Progenitor cell of endocrine pancreas (in vitro differentiated cells): ENCODE measurements at places on chromosomes 5 and 9.

GRCh38 chr9:87556821-87557220 is 59.2 kb downstream of the DAPK1 start:
- no peak for DNase-seq

DNA sequence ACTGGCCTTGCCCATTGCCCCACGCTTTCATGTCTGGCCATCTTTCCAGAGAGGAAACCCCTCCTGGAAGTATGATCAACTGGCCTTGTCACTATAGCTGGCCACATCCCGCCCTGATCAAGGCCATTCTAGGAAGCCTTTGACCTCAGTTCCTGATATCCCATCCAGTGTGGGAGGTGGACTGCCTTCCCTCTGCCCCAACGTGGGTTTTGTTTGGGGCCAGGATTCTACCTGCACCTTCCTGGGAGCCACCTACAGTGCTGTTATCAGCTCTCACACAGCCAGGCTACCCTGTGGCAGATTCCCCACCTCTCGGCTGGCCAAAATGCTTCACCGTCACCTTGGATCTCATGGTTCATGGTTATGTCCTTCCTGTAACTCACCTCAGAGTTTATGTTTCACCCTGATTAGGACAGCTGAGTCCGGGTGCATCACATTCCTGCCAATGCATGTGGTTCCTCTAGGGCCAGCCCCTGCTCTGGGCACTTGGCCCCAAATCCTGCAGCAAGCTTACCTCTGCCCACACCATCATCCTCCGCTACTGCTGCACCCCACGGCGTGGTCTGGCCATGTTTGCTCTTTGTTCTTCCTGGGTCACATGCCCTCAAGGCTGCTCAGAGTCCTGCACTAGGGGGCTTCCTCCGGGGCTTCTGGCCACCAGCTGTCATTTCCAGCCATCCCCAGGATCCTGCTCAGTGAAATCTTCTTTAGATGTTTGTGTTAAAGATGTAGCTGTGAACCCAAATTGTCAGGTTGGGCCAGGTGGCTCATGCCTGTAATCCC is 24.2 kb upstream of the S1PR3 start:
- no peak for DNase-seq

- no peak for DNase-seq
These were observed 89.2 kb downstream of the ARL15 start for GRCh38 chr5:54221135-54221534.

GRCh38 chr9:138040446-138041430 is 163.2 kb downstream of the CACNA1B start:
- no peak for DNase-seq

- no peak for DNase-seq
These were observed 77.0 kb downstream of the FGF18 start for GRCh38 chr5:171496456-171496855.

DNA sequence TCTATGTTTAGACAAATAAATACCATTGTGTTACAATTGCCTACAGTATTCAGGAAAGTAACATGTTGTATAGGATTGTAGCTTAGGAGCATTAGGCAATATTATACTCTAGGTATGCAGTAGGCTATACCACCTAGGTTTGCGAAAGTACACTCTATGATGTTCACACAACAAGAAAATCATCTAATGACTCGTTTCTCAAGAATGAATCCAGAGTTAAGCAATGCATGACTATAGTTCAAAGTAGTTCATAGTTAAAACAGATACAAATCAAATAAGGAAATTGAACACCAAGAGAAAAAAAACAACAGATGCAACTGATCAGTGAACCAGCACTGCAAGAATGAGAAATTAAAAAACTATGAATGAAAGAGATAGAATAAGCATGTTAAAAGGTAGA is 27.6 kb upstream of the ABLIM3 start:
- no peak for DNase-seq

DNA sequence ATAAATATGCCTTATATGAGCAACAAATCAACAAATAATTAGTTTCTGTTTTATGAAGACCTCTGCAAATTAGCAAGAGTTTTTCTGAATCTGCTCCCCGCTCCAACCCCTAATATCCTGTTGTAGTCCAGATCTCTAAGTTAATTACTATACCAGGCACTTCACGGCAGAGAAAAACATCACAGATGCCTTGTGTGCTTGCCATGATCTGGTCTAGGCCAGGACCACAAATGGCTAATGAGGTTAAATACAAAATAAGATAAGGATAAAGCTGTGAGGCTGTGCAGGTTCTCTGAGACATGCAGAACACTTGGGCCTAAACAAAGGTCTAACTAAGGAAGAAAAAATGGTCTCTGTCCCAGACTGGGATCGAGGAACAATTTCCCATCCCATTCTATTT is 150.8 kb downstream of the SLIT3 start:
- no peak for DNase-seq

GRCh38 chr9:124349675-124350493 is 65.4 kb downstream of the PSMB7 start:
- no peak for DNase-seq

GRCh38 chr9:20611691-20612287 is 10.5 kb downstream of the MLLT3 start:
- DNase-seq = no peak

DNA sequence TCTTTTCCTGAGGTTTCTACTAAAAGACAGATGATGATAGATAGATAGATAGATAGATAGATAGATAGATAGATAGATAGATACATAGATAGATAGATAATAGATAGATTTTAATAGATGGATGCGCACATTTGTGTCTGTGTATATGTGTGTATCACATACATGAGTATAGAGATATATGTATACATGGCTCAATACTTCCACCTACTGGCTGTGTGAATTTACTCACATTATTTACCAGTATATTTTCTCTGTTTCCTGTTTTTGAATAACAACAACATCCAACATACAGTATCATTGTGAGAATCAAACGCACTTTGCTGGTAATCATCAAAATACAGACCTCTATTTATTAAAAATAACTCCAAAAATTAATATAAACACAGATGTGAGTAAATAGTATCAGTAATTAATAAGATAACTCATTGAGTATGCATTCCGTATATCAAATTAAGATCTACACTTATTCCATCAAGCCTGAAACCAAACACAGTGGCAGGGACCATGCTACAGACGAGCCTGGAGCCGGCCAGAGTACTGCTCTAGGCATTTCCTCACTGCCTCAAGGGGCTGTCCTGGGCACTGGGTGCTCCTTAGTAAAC is 338.0 kb downstream of the SEMA5A start:
- DNase-seq = no peak

- no peak for DNase-seq
These were observed 77.6 kb upstream of the ADRB2 start for GRCh38 chr5:148748702-148749392.
